ENCODE measurements at places on chromosomes 7 and 10. TPM values are rescaled to one million over a fixed set of nuclear protein-coding genes. Genes with fewer than 3 reads are reported as not detected.

- H3K27me3 ChIP-seq: no peaks in the 10 kb centered on the region
- peaks cover 45% of the 10 kb centered on the region for H3K4me1 ChIP-seq
- no peaks in the 10 kb centered on the region for H3K36me3 ChIP-seq
- no peak overlapping the region for H3K27ac ChIP-seq
- DNase-seq: no peak
These were observed 329.7 kb downstream of the PLXNA4 start for GRCh38 chr7:132246591-132246990.

GRCh38 chr7:71171476-71171875 lies 39.5 kb downstream of the GALNT17 start:
- no peak overlapping the region for H3K4me3 ChIP-seq
- no peaks in the 10 kb centered on the region for H3K4me1 ChIP-seq
- no peaks in the 10 kb centered on the region for H3K36me3 ChIP-seq
- no peak for DNase-seq
- H3K27me3 ChIP-seq: no peaks in the 10 kb centered on the region

DNA sequence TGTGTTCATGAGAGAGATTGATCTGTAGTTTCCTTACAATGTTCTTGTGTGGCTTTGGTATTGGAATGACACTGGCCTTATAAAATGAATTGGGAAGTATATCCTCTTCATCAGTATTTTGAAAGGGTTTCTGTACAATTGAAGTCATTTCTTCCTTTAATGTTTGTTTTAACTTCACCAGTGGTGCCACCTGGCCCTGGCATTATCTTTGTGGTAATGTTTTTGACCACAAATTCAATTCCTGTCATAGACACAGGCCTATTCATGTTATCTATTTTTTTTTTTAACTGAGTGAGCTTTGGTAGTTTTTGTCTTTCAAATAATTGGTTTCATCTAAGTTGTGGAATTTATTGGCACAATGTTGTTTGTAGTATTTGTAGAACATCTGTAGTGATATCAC lies 127.7 kb downstream of the CDK14 start:
- peaks cover 30% of the 10 kb centered on the region for H3K4me1 ChIP-seq
- no peaks in the 10 kb centered on the region for H3K36me3 ChIP-seq
- no peak overlapping the region for H3K27ac ChIP-seq
- H3K4me3 ChIP-seq: no peak overlapping the region
- no peak for DNase-seq

DNA sequence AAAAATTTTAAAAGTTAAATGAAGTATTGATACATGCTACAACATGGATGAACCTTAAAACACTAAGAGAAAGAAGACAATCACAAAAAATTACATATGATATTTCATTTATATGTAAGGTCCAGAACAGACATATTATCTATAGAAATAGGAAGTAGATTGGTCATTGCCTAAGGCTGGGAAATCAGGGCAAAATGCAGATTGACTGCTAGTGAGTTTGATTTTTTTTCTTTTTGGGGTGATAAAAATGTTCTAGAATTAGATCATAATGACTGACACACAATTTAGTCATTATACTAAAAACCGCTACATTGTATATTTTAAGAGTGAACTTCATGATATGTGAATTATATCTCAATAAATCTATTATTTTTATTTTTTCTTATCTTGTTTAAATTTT lies 88.3 kb downstream of the CPEB3 start:
- H3K4me1 ChIP-seq: peaks cover under 1% of the 10 kb centered on the region
- H3K4me3 ChIP-seq: no peak overlapping the region
- no peak for DNase-seq
- H3K27ac ChIP-seq: no peak overlapping the region

CFAP58 gene
- total RNA-seq: 0.55 TPM

SPDYE2 gene
- not detected for total RNA-seq

CD36 gene
- total RNA-seq: 106 TPM
